Mucosa of gallbladder (tissue), 1 donor: ENCODE measurements at places on chromosomes 16 and 17. TPM values are rescaled to one million over a fixed set of nuclear protein-coding genes. Genes with fewer than 3 reads are reported as not detected.
A peak's percentile ranks its signal among the peaks of the same experiment; 100 is the strongest.

GRCh38 chr16:85523602-85524364, 89.3 kb upstream of the GSE1 start:
- DNase-seq, result no peak

DNA sequence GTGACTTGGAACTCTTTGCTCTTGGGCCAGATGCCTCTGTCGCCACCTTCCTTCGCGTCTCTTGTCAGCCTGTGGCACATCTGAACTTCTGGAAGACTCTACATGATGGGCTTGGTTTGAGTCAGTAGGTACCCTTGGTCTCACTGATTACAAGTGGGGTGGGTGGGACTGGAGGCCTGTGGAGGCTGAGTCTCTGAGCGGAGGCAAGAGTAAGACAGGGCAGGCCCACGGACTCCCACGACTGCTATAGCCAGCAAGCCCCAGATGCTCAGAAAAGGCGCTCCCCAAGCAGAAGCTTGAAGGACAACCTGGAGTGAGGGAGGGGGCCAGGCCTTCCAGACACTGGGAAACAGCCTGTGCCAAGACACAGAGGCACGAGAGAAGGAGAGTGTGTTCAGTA, 145.7 kb downstream of the SNX29 start:
- no peak for DNase-seq

GRCh38 chr16:75048054-75048453, 49.2 kb downstream of the ZNRF1 start:
- no peak for DNase-seq

DNA sequence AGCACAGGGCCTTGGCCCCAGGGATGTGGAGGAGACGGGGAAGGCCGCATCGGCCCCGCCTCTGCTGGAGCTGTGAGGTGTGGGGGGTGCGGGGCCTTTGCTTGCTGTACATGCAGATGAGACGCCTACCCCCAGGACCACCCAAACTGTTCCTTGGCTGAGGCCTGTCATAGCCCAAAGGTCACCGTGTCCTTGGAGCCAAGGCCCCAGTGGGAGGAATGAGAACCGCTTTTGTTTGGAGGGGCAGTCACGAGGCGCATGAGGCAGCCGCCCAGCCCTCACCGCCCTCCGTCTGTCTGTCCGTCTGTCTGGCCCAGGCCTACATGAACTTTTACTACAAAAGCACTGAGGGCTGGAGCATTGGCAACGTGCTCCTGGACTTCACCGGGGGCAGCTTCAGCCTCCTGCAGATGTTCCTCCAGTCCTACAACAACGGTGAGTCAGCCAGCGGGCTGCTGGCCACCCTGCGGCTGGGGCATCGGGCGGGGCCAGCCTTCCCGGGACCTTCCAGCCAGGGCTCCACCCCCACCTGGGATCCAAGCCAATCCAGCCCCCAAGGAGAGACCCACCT, 8.8 kb downstream of the TAX1BP3 start:
- DNase-seq, result peak; percentile 58

GRCh38 chr16:75345711-75346110, 87.6 kb downstream of the CFDP1 start:
- DNase-seq, result no peak

GRCh38 chr16:55559233-55559632, 7.3 kb upstream of the CAPNS2 start:
- DNase-seq, result no peak

DNA sequence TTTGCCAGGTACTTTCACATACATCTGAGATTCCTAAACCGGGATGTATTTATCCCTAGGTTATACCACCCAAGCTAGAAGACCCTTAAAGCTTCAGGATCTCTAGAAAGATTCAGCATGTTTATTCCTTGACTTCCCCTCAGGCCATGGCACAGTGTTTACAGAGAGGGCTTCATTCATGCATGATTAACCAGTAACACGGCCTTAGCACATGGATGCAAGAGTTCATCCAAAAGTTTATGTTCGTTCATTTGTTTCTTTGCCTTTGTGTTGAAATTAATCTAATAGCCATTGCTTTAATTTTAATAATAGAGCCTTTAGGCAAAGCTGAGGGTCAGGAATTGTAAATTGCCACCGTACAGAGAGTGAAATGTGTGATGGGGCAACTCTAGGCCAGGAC, 13.8 kb downstream of the PCTP start:
- DNase-seq, result no peak

- DNase-seq, result no peak
These were observed 204.4 kb upstream of the HS3ST3A1 start for GRCh38 chr17:13806092-13806491.

DNA sequence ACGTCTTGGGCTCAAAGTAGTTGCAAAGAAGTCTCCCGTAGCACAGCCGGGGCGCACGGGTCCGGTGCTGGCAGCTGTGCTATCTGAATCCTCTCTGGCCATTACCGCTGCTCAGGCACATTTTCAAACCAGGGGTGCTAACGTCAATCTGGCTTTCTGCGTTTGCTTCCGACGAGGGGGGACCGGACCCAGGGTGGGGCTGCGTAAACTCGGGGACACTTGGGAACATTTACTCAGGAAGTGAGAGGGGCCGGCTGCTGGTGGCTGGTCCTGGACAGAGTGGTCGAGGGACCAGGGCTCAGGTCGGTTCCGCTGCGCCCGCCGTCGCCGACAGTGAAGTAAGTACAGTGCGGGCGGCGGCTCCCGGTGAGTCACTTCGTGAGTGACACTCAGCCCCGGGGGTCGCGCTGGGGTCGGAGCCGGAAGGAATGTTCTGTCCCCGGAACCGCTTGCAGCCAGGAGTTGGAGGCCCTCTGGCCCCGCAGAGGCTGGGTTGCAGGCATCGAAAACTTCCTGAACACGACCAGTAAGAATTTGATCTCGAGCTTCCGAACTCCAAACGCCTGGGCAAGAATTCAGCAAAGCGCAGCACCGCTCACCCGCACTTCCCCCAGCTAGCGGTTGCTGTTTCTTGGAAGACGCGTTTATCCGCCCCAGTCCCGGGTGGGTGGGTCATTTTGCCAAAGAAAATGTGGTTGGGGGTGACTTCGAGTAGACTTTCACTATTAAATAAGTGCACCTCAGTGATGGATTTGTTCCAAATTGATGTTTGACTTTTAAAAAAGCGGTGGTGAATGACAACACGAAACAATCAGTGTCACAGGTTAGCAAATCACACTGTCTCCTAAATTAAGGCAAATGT, 1.4 kb upstream of the HS3ST3B1 start:
- no peak for DNase-seq

GRCh38 chr17:38743556-38744171, 4.5 kb downstream of the PCGF2 start:
- no peak for DNase-seq

- no peak for DNase-seq
These were observed 7.6 kb downstream of the PPP4C start for GRCh38 chr16:30083216-30084055.

The C16orf87 gene
- 8.3 TPM for total RNA-seq

The RNF222 gene
- not detected for total RNA-seq

The ALOX12B gene
- 0.43 TPM for total RNA-seq

The TM4SF5 gene
- 56.9 TPM for total RNA-seq

The SMIM22 gene
- total RNA-seq, result 194 TPM

The TAX1BP3 gene
- 158 TPM for total RNA-seq

The CA4 gene
- 328 TPM for total RNA-seq
